IMR-90 (cell line): ENCODE measurements at places on chromosomes 7 and 10. TPM values are rescaled to one million over a fixed set of nuclear protein-coding genes. Genes with fewer than 3 reads are reported as not detected.

GRCh38 chr10:35089611-35090161 is 455 bp downstream of the CUL2 start:
- H3K4me3 ChIP-seq = peak overlapping the region; percentile 88
- H3K27ac ChIP-seq = peak overlapping the region; percentile 83
- H3K4me1 ChIP-seq = no peaks in the 10 kb centered on the region
- no peaks in the 10 kb centered on the region for H3K36me3 ChIP-seq
- no peaks in the 10 kb centered on the region for H3K27me3 ChIP-seq

- no peak overlapping the region for H3K27ac ChIP-seq
- no peak overlapping the region for H3K4me3 ChIP-seq
- no peaks in the 10 kb centered on the region for H3K4me1 ChIP-seq
- DNase-seq = no peak
Measured at GRCh38 chr7:70569335-70569819, 562.6 kb upstream of the GALNT17 start.

DNA sequence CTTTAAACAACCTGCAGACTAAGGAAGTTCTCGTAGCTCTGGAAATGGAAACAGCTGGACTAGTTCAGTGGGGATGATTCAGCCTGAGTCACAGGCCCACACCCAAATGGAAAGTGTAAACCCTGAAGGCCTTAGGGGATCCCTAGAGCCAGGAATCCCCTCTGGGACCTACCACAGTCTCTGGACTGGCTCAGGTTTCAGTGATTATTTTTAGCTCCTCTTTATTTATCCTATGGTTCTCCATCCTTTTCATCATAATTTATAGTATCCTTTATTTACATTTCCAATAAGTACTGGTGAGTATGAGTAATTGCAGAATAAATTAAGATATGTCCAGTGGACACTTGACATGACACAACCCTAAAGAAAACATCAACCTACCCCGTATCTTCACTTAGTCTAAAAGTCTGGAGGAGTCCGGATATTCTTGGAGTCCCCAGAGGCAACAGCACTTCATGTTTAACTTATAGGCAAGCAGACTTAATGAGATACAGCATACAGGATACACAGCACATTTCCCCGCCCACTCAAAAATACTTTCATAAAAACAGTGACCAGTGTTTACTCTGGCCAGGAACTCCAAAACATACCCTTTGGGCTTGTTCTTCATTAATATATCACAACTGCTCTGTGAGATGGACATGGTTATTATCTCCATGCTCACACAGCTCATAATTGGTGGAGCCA is 28.4 kb upstream of the SEMA3E start:
- H3K36me3 ChIP-seq = no peaks in the 10 kb centered on the region
- DNase-seq = peak; percentile 94
- no peaks in the 10 kb centered on the region for H3K4me1 ChIP-seq
- H3K27me3 ChIP-seq = peaks cover 3% of the 10 kb centered on the region; the same call in 1 of the 2 replicates
- no peak overlapping the region for H3K4me3 ChIP-seq

GRCh38 chr10:127552446-127552845 is 3.3 kb downstream of the NPS start:
- H3K27me3 ChIP-seq = no peaks in the 10 kb centered on the region
- no peak overlapping the region for H3K4me3 ChIP-seq
- no peak for DNase-seq
- H3K4me1 ChIP-seq = no peaks in the 10 kb centered on the region
- no peak overlapping the region for H3K27ac ChIP-seq

ADRA2A gene
- not detected in 2 replicates for total RNA-seq

DNA sequence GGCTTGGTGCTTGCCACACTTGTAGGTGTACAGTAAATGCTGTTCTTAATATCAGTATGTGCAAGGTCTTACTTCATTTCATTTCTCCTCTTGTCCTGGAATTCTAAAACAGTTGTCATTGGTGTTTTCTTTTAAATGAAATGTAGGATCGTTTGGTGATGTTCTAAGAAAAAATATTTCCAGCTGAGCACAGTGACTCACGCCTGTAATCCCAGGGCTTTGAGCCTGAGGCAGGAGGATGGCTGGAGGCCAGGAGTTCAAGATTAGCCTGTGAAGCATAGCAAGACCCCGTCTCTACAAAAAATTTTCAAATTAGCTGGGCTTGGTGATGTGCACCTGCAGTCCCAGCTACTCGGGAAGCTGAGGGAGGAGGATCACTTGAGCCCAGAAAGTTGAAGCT is 32.6 kb upstream of the ELN start:
- H3K27me3 ChIP-seq = no peaks in the 10 kb centered on the region
- DNase-seq = peak; percentile 86
- no peaks in the 10 kb centered on the region for H3K36me3 ChIP-seq
- no peak overlapping the region for H3K4me3 ChIP-seq

DNA sequence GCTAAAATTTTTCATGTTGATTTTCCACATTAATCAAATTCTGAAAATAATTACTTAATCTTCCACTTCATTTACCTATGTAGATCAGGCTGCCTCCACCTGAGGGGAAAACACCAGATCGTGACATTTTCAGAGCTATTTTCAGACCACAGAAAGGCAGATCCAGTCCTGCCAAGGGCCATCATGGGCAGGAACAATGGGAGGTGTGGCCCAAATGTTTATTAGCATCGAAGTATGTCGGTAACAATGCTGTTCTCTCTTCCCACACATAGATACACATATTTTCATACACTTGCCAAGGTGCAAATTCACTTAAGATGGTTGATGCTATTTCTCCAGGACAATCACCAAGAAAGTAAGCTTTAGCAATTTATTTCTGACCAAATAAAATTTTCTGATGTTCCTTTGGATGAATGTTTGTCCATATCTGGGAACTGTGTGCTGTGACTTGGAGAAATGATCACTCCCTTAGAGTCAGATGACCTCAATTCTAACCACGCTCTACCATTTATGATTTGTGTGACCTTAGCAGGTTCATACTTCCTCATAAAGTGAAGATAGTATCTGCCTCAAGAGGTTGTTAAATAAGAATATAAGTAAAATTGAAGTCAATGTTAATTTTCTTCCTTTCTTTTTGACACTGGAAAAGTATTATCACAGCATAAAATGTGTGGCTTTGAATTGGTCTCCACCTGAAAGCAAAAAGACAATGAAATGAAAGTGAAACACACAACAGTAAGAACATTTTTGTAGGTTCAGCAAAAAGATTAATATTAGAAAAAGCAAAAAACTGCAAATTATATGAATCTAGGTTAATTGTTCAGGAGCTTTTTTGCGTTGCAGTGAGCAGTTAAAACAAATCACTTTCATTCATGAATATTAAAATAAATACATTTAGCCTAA is 310.4 kb upstream of the PHF14 start:
- H3K4me1 ChIP-seq = no peaks in the 10 kb centered on the region
- H3K27ac ChIP-seq = no peak overlapping the region
- H3K36me3 ChIP-seq = no peaks in the 10 kb centered on the region
- DNase-seq = no peak
- no peak overlapping the region for H3K4me3 ChIP-seq

DNA sequence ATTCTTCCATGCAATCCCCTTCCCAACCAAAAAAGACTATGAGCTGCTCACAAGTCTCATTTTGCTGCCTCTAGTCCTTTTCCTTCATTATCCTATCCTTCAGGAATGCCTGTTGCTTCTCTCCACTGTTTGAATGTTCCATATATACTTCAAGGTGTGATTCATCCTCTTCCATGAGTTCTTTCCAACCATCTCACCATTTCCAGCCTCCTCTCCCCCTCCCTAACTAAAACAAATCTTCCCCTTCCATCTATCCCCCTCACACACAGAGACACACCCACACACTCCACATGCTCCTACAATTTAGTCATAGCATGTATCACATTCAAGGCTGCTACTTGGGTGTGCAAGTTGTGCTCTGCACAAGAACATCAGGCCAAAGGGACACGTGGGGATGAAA is 254.3 kb downstream of the DYNC1I1 start:
- H3K27me3 ChIP-seq = no peaks in the 10 kb centered on the region
- no peak overlapping the region for H3K4me3 ChIP-seq
- no peak overlapping the region for H3K27ac ChIP-seq
- no peaks in the 10 kb centered on the region for H3K36me3 ChIP-seq
- DNase-seq = peak; percentile 62
- no peaks in the 10 kb centered on the region for H3K4me1 ChIP-seq

GRCh38 chr7:144508702-144509101 is 105.2 kb upstream of the NOBOX start:
- DNase-seq = no peak
- no peaks in the 10 kb centered on the region for H3K36me3 ChIP-seq
- H3K4me1 ChIP-seq = no peaks in the 10 kb centered on the region
- no peak overlapping the region for H3K27ac ChIP-seq

DNA sequence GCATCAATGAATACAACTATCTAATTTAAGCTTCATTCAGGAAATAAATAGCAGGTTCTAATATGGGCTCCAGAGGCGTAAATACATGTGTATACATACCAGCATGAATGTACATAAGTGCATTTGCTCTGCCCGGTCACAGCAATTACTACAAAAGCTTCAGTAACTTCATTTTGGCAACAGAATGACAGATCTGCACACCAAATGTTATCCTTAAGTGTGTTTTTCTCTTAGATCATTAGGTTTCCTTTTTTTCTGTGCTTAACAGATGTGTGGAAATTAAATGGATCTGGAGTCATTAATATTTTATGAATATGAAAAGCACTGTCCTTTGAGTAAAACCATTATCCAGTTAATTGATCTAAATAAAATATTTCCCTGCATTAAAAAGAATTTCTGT is 159.0 kb upstream of the MEOX2 start:
- DNase-seq = no peak
- no peaks in the 10 kb centered on the region for H3K36me3 ChIP-seq
- no peak overlapping the region for H3K27ac ChIP-seq
- no peaks in the 10 kb centered on the region for H3K27me3 ChIP-seq
- no peak overlapping the region for H3K4me3 ChIP-seq
- no peaks in the 10 kb centered on the region for H3K4me1 ChIP-seq

C10orf105 gene
- total RNA-seq = under 0.01 TPM in 1 of 2 replicates, not detected in the other

GRCh38 chr7:81801532-81801931 is 31.7 kb upstream of the HGF start:
- no peak overlapping the region for H3K27ac ChIP-seq
- no peaks in the 10 kb centered on the region for H3K4me1 ChIP-seq
- H3K27me3 ChIP-seq = no peaks in the 10 kb centered on the region
- no peak for DNase-seq
- no peaks in the 10 kb centered on the region for H3K36me3 ChIP-seq
- no peak overlapping the region for H3K4me3 ChIP-seq

DNA sequence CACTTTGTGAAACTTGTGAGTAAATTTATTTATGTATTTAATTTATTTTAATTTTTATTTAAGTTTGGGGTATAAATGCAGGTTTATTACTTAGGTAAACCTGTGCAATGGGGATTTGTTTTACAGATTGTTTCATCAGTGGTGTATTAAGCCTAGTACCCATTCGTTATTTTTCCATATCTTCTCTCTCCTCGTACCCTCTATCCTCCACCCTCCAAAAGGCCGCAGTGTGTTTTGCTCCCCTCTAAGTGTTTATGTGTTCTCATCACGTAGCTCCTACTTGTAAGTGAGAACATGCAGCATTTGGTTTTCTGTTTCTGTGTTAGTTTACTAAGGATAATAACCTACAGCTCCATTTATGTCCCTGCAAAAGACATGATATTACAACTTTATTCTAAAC is 145.4 kb upstream of the SMIM30 start:
- H3K4me1 ChIP-seq = peaks cover 5% of the 10 kb centered on the region
- no peak for DNase-seq
- no peaks in the 10 kb centered on the region for H3K36me3 ChIP-seq
- H3K27me3 ChIP-seq = no peaks in the 10 kb centered on the region
- H3K4me3 ChIP-seq = no peak overlapping the region
- no peak overlapping the region for H3K27ac ChIP-seq

DNA sequence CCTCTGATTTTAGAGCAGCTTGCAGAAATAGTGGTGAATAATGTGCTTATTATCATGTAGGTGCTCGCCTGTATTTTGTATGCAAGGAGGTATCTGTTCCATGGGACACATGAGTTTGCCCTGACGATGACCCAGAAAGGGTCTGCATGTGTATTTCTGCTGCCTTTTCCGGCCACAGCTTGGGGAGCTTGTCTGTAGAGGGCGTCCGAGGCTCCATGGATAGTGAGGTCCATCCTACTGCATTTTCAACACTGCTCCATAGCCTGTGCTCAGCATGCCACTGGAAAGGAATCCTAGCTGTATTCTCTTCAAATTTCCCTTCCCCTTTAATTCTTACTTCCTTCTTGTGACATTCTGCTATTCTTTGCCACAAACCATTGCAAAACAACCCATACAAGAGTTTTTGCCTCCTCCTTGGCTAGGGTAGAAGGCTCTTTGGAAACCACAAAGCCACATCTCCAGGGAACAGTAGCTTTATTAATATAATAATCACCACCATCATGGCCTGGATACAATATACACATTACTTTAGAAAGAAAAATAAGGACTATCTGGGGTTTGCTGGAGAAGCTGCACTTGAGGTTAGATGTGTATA is 127.7 kb downstream of the DYNC1I1 start:
- H3K4me3 ChIP-seq = no peak overlapping the region
- H3K27ac ChIP-seq = no peak overlapping the region

NANOS1 gene
- total RNA-seq = under 0.01 and 0.28 TPM in 2 replicates

DNA sequence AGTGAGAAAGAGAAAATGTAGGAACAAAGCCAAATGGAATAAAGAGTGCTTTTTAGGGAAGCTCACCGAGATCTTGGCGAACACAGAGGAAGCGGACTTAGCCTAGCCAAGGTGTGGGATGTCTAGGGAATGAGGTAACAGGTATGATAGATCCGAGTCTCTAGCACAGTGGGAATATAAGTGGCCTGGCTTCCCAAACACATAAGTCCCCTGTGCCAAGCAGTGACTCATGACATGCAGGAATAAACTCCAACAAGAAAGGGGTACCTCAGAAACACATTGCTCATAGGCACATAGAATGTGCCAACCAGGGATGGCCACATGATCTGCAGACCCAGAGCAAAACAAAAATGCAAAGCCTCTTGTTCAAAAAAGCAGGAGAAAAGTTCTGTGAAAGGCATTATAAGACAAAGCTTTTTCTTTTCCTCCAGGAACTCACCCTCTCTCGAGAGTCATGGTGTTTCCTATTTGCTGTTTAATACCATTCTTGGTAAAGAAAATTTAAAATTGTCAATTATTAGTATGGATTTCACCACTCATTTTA is 542.5 kb downstream of the GATA3 start:
- DNase-seq = no peak
- H3K27me3 ChIP-seq = no peaks in the 10 kb centered on the region
- H3K27ac ChIP-seq = no peak overlapping the region
- H3K36me3 ChIP-seq = no peaks in the 10 kb centered on the region

DNMBP gene
- total RNA-seq = 10.9 and 13.6 TPM in 2 replicates

PSD gene
- 1.4 and 2.0 TPM in 2 replicates for total RNA-seq
